ENCODE measurements at places on chromosomes 12 and 14.

DNA sequence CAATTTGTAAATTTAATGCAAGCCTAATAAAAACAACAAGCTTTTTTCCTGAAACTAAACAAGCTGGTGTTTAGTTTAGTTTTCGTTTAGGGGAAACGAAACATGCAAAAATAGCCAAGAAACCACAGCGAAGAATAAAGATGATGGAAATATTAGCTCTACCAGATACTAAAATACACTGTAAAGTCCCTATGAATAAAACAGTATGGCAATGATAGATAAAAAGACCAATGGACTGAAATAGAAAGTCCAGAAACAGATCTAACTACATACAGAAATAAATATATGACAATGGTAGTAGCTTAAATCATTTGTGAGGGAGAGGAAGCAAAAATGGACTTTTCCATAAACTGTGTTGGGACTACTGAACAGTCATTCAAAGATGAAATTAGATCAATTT, 26.4 kb downstream of the ATP2B1 start:
- no peak for DNase-seq

- DNase-seq = peak; percentile 18
Measured at GRCh38 chr14:26444822-26445221, 153.0 kb downstream of the NOVA1 start.

- DNase-seq = no peak
Measured at GRCh38 chr12:2693244-2693860, 101.4 kb upstream of the FKBP4 start.

GRCh38 chr12:12792421-12792820, 7.0 kb downstream of the APOLD1 start:
- DNase-seq = no peak

GRCh38 chr12:20317554-20317953, 50.8 kb upstream of the PDE3A start:
- DNase-seq = no peak

DNA sequence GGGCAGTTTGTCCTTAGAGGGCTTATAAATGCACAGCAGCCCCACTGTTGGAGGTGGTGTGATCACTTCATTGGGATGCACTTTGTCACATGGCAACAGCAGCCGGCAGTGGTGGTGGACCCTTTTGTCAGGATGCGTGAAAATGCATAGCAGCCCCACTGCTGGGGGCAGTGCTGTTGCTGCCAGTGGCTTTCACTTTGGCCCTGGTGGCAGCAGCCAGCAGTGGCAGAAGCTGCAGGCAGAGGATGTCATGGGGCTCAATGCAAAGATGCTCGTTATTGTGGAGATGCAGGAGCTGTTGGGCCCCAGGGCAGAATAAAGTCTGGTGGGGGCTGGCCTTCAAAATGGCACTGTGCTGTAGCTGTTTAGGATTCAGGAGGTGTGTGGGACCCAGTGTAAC, 173.0 kb upstream of the DAAM1 start:
- DNase-seq = no peak

GRCh38 chr14:33568935-33569579, 381.8 kb downstream of the EGLN3 start:
- DNase-seq = no peak

- no peak for DNase-seq
Measured at GRCh38 chr12:91099836-91100235, 11.5 kb downstream of the LUM start.

DNA sequence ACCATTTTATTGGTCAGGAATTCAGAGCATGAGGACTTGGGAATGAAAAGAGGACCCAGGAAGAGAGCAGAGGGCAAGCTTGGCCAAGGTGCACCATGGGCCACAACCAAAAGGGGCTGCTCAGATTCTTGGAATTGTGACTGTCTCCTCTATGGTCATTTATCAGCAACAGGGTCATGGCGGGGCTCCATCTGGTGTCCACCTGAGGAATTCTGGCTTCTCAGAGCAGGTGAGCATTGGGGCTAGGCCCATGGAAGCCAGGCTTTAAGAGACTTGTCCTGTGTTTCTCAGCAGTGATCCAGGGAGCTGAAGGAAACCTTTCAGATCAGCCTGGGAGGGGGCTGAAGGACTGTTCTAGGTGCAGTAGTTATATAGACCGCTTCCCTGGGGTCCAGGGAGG, 2.6 kb upstream of the RIN3 start:
- DNase-seq = no peak

- DNase-seq = no peak
Measured at GRCh38 chr12:56307221-56307965, 7.3 kb upstream of the CS start.

- DNase-seq = no peak
Measured at GRCh38 chr12:2047752-2048151, 5.0 kb upstream of the CACNA1C start.

GRCh38 chr12:6953442-6954315, 2.5 kb downstream of the PTPN6 start:
- no peak for DNase-seq

DNA sequence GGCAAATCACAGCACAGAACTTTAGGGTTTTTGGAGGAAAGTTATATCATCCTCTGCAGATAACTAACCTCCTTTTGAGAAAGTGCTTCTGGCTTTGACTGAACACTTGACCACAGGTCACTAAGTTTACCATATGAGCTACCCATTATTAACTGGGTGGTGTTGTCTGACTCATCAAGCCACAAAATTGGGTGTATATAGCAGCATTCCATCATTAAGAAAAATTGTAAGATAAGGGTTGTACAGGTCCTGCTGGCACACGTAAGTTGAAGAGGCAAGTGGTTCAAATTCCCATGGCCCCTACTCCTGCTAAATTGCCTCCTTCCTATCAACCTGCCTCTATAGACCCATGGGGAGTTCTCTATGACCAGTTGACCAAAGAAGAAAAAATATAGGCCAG, 39.5 kb downstream of the L2HGDH start:
- no peak for DNase-seq

- no peak for DNase-seq
Measured at GRCh38 chr12:79451365-79451764, 239.4 kb downstream of the PAWR start.

- DNase-seq = no peak
Measured at GRCh38 chr14:60686865-60687264, 37.3 kb downstream of the SIX4 start.

DNA sequence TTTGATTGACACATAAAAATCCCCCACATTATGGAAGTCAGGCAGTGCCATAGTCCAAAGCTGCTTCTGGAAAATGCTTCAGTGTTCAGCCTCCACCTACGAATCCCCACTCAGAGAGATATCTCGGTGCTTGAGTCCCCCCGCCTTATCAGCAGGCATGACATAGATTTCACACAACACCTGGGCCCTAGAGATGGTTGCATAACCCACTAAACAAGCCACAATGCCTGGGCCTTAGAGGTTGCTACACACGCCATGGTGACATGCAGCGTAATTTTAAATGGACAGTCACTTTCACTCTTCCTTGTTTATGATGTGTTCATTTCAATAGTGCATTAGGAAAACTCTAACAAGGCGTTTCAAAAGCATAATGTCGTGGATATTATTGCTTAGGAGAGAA, 38.0 kb downstream of the CCDC60 start:
- DNase-seq = no peak

GRCh38 chr12:108685469-108686260, 45.7 kb downstream of the CORO1C start:
- DNase-seq = no peak

GRCh38 chr12:15599266-15600037, 189.7 kb downstream of the EPS8 start:
- DNase-seq = no peak

DNA sequence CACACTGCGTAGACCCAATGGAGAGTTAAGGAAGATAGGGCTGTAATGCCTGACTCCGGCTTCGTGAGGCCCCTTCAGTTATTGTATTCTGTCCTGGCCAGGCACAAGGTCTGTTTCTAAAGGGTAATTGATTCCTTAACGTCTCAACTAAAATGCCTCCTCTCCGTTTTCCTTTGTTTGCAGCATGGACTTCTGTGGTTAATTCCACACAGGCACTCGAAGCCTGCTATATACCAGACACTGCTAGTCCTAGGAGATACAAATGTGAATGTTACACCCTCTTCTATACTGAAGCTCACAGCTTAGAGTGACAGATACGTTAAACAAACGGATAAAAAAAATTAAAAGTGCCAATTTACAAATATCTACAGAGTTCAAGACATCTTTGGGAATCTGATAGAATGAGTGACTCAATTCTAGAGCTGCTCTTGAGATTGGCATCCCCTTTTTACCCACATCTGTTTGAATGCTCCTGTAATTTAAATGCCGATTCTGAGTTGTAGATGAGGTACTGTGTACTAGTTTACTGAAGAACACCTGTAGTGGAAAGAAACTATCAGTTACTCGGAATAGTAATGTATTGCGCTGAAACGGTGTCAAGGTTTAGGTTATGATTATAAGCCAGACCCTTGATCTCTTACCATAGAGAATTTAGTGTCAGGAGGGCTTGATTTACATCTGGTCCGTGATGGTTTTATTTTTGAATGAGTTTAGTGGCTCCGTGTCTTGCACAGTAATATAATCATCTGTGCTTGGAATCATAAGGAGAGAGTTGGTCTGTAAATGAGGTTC, 784 bp downstream of the PSMA6 start:
- no peak for DNase-seq

- DNase-seq = no peak
Measured at GRCh38 chr14:54789781-54790480, 112.7 kb downstream of the GCH1 start.

GRCh38 chr14:79332504-79333197, 878.7 kb downstream of the DIO2 start:
- no peak for DNase-seq

GRCh38 chr14:98651037-98651436, 621.0 kb downstream of the BCL11B start:
- no peak for DNase-seq

GRCh38 chr14:69151458-69152180, 1.3 kb downstream of the DCAF5 start:
- peak; percentile 87 for DNase-seq

- no peak for DNase-seq
Measured at GRCh38 chr12:125166041-125166440, 100.8 kb downstream of the AACS start.

DNA sequence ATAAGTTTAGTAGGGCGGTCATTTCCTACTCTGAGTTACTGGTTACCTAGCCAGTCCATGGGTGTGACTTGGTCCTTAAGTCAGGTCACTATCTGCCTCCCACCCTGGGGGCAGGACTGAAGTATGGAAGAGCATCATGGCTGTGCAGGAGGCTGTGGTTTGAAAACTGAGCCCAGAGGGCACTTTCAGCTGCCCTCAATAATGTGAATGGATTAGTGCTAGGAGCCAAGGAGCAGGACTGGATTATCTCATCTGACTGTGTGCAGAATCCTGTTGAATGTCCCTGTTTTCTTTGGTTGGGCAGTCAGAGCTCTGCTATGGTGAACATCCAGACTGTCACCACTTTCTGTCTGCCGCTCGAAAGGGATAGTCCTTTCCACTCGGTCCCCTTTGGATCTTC, 1.6 kb downstream of the ATXN7L3B start:
- DNase-seq = no peak

DNA sequence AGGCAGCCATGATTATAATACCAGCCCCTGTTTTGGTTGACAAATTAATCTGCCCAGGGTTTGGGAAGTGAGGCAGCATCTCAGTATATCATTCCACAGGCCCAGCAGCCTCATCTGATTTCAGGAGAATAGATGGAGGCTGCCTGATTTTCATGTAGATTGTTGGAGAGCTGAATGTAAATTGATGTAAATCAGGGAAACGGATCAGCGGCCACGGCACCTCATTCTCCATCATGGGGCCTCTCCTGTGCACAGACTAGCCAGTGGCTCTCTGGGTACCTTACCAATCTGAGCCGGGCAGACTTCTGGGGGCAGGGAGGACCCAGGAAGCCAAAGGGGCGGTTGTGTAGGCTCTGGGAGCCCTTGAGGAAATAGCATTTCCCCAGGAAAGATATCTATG, 63.7 kb upstream of the GSC start:
- no peak for DNase-seq

DNA sequence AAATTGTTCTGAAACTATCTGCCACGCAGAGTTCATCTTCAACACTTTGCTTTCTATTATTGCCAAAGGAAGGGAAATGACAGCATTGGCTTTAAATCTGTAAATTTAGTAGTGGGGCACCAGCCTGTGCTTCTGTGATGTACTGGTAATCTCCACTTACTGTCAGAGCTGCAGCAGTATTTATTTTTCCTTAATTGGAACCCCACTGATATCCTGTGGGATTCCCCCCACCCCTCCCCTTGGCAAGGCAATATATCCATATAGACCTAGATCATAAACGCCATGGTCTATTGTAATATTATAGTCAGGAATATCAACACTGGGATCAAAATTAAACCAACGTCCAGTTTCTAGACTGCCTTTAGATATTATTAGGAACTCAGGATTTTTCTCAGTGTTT, 96.7 kb downstream of the RMST start:
- DNase-seq = no peak
